CD4-positive, alpha-beta T cell treated with Interleukin-1 beta for 1 hour (primary cell): ENCODE measurements at places on chromosomes 13 and 19.

- no peak for DNase-seq
Observed at GRCh38 chr19:29520390-29520789, 5.4 kb upstream of the VSTM2B start.

- no peak for DNase-seq
Observed at GRCh38 chr13:91498298-91498697, 99.9 kb downstream of the GPC5 start.

GRCh38 chr19:38224014-38224862 is at the start of gene DPF1:
TSS of gene DPF1 (minus strand) at chr19:38224222. CDS start at chr19:38224142, 80 bp downstream.
- DNase-seq, result peak; percentile 45

- no peak for DNase-seq
Observed at GRCh38 chr13:98175823-98176222, 1.2 kb downstream of the RNF113B start.

DNA sequence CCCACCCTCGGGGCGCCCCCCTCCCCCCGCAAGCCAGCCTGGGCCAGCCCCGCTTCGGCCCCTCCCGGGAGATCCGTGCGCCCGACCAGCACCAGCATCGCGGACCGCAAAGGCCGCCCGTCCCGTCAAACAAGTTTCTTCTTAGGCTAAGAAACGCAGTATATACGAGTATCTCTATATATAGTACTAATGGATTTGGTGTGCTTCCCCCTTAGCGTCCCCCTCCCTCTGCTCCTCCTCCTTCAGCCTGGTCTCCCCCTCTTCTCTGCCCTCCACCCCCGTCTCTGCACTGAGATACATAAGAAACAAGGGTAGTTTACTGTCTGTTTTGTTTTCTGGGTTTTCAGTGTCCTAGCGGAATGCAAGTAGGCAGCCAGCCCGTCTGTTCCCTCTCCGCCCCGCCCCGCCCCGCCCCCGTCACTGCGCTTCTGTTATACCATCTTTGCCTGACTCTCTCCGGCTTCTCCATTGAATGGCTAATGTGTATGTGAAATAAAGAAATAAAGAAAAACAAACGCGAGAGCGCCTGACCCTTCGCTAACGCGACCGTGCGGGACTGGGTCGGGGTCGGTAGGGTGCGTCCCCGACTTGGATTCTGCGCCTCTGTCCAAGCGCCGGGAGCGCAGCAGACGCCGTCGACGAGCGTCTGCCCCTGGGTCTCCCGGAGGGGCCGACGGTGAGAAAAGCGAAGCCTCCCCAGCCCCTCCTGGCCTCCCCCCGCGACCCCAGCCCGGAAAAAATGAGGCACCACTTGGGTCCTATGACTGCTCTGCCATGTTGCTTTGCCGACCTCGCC is 4.2 kb downstream of the LYL1 start:
- DNase-seq, result peak; percentile 61

DNA sequence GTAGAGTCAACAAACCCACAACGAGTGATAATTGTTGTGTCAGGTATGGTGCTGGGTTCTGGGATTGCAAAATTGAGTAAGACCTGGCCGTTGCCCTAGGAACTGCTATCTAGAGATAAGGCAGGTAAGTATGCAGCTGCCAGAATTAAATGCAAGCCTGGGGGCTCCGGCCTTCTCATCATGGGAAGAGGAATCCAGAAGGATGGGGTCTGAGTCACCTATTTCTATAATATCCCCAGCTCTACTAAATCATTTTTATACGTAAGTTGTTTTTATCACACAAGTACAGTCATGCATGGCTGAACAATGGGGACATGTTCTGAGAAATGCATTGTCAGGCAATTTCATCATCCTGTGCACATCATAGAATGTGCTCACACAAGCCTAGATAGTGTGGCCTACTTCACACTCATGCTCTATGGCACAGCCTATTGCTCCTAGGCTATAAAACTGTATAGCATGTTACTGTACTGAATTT is 203.0 kb downstream of the KLF5 start:
- DNase-seq, result no peak

- no peak for DNase-seq
Observed at GRCh38 chr13:25187596-25187995, 15.5 kb upstream of the AMER2 start.

GRCh38 chr19:31595521-31595920 is 246.3 kb upstream of the TSHZ3 start:
- DNase-seq, result no peak
